ENCODE measurements at places on chromosomes 7 and 10.

DNA sequence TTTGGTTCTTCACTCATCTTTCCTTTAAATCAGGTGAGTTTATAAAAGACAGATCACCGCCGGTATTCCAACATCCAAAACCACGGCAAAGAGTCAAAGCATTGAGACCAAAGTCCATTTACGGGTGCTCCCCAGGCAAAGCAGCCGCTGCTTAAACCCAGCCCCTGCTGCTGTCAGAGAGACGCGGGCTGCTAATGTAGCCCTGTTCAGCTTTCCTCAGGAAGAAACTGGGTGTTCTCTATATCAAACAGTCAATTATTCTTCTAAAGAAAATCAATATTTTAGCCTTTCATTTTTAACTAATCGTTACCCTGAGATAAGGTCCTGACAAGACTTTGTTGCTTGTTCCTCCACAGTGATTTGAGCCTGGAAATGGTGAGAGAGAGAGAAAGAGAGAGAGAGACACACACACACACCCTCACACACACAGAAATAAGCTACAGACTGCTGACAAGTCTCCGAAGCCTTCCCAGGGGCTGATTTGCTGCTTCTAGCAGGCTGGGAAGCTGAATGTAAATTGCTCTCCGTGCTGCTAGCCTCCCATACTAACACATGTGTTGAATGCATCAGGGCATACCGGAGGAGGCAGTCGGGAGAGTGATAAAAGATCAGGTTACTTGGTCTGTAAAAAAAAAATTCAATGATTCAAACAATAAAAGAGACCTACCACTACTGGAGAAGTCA lies 183.0 kb upstream of the ANK3 start:
- peak; percentile 67 for DNase-seq

DNA sequence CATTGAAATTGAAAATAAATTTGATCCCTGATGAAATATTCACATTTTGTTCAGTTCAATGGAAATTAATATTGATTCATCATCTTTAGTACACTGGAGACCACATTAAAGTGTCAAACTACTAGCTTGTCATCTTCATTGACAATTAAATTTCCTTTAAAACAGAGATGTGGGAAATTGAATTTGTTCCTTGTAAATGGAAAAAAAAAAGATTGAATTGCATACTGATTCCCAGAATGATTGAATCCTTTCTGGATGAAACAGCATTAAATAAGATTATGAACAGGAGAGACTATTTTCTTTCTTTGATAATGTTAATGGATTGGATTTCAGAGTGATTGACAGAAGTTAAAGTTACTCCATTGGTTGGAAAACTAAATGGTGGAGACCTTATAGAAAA lies 241.3 kb upstream of the CNTNAP2 start:
- DNase-seq: no peak

- no peak for DNase-seq
Observed at GRCh38 chr10:96703358-96703757, 17.0 kb downstream of the PIK3AP1 start.

DNA sequence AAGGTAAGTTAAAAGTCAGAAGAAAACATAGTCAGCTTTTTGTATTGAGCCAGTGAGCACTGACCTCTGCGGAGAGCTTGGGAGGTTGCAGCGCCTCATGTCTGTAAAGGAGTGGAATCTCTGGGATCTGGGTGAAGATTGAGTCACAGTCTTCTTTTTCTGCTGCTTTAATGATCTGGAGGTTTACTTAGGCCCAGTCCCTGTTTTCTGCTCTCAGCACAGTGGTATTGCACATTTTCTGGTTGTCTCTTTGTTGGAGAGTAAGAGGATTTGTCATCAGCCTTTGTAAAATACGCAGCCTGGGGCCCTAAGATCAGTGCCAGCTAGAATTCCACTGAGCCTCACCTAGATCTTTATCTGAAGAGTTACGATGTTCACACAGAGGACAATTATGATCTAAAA lies 58.3 kb upstream of the GJD4 start:
- DNase-seq: no peak

DNA sequence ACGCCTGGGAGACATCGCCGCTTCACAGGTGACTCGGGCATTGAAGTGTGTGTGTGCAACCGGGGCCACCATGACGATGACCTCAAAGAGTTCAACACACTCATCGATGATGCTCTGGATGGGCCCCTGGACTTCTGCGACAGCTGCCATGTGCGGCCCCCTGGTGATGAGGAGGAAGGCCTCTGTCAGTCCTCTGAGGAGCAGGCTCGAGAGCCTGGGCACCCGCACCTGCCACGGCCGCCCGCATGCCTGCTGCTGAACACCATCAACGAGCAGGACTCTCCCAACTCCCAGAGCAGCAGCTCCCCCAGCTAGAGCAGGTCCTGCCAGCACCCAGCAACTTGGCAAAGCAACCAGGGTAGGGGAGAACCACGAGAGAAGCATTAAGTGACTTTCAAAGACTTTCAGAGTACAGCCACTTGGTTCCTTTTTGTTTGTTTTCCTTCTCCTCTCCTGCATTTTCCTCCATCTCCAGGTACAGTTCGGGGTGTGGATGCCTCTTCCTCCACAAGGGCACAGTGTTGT lies 24.1 kb downstream of the CYP17A1 start:
- DNase-seq: no peak

GRCh38 chr7:135177028-135177696 lies 6.7 kb upstream of the CYREN start:
- no peak for DNase-seq

DNA sequence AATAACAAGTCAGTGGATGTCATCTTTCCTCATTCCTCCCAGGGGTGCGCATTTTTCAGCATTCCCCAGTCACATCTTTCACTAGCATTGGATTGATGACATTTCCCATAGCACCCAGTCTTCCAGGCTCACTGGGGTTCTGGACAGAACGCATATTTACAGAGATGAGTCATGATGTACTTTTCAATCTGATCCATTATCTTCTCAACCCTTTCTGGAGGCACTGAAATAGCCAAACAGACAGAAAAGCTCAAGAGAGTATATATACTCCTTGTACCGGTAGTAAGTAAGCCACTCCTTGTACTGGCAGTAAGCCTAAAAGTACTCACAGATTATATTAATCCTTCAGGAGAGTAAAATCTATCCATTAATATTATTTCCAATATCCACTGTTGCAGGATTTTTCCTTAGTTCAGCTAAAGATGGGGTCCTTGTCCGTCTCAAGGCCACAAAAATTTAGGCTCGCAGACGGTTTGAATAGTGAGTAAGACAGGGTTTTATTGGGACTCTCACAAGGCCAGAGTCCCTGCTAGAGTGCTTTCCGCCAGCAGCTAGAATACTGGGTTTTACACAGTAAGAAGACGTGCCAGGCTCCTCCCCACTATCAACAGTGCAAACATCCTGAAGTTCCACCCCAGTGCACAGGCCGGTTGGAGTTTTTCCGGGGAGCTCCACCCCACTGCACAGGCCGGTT lies 60.8 kb downstream of the MDH2 start:
- no peak for DNase-seq

DNA sequence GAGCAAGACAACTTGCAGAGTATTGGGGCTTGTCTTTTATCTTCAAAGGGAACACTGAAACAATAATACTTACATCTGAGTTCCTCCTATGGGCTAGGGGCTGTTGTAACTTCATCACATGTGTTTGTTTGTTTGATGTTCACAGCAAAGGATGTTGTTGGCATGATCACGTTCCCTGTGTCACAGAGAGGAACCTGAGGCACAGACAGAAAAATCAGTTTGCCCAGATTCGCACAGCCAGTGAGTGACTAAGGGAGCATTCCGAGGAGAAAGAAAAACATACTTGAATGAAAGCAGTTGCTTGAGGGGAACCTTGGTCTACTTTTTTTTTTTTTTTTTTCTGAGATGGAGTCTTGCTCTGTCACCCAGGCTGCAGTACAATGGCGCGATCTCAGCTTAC lies 87.2 kb upstream of the PFKP start:
- no peak for DNase-seq

DNA sequence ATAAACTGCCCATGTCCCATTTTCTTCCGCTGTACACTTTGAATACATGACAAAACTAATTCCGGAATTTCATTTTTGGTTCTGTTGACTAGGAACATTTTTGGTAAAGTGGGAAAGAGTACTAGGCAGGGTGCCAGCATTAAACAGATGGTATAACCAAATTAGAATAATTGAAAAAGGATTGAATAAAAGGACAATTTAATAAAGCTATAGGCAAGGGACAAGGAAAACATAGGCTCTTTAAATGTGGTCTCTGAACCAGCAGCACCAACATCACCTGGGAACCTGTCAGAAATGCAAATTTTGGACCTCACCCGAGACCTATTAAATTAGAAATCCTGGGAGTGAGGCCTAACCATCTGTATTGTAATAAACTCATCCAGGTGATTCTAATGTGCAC lies 376.9 kb downstream of the LRRTM3 start:
- DNase-seq: no peak

- DNase-seq: peak; percentile 69
Observed at GRCh38 chr7:32905175-32905662, 13.7 kb upstream of the KBTBD2 start.

DNA sequence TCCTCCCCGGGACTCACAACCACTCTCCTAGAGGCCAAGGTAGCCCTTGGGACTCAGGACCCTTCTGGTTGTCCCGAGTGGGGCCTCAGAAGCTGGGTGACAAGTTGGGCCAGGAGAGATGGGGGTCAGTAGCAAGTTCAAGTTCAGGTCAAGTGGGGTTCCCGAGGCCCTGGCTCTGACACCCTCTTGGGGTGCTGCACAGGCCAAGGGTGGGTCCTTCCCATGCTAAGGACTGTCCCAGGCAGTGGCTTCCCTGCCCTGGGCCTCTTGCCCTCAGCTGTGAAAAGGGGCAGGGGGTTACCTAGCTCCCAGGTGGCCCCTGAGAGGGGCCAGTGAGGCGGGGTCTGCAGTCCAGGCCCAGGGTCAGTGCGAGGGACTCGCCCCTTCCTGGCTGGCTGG lies 115.4 kb upstream of the TNRC18 start:
- no peak for DNase-seq

GRCh38 chr7:1713502-1714484 lies 43.7 kb downstream of the ELFN1 start:
- DNase-seq: no peak
